CD4-positive, alpha-beta T cell treated with Interleukin-15 for 4 hours (primary cell): ENCODE measurements at places on chromosomes 3 and 15.

DNA sequence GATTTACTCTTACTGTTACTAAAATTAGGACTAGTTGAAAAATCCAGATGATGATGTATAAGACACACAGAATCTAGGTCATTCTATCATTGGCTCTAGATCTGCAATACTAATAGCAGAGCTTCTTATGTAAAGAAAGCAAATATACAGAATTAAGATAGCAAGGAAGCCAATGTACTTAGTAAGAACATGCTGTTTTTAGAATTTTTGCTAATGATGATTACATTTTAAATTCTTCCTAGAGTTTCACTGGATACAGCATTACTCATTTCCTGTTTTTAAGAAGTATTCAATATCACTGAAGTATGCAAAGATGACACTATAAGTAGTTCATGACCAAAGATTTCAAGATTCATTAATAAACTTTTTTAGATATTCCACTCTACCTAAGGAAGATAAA, 60.7 kb downstream of the CFAP20DC start:
- DNase-seq = no peak

DNA sequence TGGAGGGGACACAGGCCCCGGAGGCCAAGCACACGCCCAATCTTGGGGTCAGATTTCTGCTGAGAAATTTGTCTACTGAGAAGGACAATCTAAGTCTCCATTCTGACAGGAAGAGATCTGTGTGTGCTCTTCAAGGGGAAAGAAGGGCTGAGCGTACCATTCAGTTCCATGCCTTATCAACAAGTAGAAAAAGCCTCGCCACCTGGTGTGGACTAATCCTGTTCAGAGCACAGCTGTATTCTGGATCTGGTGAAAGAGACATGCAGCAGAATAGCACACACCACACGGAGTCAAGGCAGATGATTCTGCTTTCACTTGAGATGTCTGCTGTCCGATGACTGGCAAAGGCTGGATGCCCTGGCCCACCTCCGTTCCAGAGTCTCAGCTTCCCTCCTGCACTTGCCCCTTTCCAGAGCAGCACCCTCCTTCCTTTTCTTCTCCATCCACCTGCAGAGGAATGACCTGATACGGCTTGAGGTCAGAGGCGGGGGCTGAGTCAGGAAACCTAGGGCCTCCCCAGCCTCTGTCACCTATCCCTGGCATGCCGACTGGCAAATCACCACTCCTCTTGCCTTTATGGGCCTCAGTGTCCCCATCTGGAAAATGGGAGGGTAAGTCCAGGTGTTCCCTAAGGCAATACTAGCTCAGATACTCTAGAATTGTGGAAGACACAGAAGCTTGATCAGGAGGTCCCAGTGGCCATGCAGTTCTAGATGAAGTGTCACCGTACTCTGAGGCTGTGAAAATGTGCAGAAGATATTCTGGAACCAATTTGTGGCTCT, 36.9 kb upstream of the CTSH start:
- DNase-seq = no peak

GRCh38 chr15:101391431-101391830, 96.4 kb upstream of the SNRPA1 start:
- no peak for DNase-seq

- DNase-seq = no peak
These were observed 104.1 kb downstream of the DUT start for GRCh38 chr15:48435321-48435720.

- no peak for DNase-seq
These were observed 323.5 kb downstream of the ERC2 start for GRCh38 chr3:56144805-56145204.

- no peak for DNase-seq
These were observed 30.4 kb downstream of the FSTL1 start for GRCh38 chr3:120420360-120420759.

- DNase-seq = no peak
These were observed 88.8 kb upstream of the PLXND1 start for GRCh38 chr3:129695230-129695629.

DNA sequence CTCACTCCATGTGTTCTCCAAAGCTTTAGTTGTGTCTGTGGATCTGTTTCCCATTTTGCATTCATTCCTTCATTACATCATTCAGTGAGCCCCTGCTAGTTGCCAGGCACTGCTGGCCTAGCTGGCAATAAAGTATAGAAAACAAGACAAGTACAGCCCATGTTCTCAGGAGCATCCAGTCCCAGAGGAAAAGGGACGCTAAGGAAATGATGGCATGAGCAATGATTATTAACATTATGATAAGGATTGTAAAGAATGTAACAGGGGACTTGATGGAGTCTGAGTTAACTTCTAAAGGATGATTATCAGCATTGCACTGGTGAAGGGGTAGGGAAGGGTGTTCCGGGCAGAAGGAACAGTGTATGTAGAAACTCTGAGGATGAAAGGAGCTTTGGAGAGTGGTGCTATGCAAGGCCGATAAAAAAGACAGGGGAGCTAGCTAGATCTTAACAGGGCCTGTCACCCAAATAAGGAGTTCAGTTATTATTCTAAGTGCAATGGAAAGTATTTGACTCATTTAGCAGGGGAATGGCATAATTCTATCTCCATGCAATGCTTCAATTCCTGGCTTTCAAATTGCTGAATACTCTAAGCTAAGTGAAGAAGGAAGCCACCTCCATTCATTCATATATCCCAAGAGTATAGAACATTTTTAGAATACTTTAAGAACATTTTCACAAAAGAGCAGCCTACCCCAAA, 258.2 kb upstream of the STT3B start:
- DNase-seq = no peak

DNA sequence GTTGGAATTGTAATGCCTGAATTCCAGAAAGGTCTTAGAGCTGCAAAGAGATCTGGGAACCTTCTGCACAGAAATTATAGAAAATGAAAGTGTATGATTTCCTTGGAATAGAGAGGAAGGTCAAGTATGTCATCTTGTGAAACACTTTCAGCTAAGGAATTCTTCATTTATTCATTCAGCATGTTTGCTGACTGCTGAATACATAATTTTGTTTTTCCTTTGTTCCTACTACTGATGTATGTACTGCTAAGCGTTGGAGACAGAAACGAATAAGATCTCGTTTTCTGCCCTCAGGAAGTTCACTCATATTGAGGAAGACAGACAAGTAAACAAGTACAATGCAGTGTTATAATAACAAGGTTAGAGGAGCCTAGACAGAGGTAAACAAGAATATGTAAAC, 14.3 kb upstream of the IL20RB start:
- no peak for DNase-seq

- DNase-seq = no peak
These were observed 34.8 kb downstream of the FAM3D start for GRCh38 chr3:58631742-58632141.

- DNase-seq = no peak
These were observed 130.6 kb upstream of the ZBED2 start for GRCh38 chr3:111725706-111726105.

GRCh38 chr3:97070302-97070701, 255.9 kb downstream of the EPHA6 start:
- DNase-seq = no peak

GRCh38 chr15:85780225-85780985, 14.3 kb downstream of the KLHL25 start:
- no peak for DNase-seq

- no peak for DNase-seq
These were observed 38.0 kb downstream of the ANP32A start for GRCh38 chr15:68782589-68783161.

DNA sequence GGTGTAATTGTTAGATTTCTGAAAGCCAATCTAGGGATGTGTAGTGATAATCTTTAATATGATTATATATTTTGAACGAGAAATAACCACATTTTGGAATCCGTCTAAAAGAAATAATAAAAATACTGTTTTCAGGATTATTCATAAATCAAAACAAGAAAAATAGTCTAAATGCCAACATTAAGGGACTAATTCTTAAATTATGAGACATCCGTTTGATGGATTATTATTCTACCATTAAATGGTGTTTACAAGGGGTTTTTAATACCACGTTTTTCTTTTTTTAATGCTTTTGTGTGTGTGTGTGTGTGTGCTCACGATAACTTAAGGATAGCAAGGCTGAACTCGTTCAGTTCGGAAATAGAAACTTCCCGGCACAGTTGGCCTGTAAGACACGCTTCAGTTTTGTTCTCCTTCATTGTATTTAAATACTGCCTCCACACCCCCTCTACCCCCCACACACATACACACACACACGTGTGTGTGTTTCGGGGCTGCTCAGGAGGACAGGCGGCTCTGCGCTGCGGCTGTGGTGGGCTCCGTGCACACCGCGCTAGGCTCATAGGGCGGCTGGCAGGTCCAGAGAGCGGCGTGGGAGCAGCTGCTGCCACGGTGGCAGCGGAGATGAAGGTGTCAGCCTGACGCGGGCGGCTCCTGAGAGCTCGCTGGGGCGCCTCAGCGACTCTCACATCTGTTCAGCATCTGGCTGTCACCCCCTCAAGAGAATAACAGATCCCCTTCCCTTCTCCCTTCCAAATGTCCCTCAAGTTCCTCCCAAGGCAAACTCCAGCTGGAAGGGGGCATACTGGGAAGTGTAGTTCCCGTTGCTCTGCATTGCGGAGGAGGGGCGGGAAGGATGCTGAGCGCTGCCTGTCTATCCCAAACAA, 23.0 kb upstream of the ANP32A start:
- no peak for DNase-seq

DNA sequence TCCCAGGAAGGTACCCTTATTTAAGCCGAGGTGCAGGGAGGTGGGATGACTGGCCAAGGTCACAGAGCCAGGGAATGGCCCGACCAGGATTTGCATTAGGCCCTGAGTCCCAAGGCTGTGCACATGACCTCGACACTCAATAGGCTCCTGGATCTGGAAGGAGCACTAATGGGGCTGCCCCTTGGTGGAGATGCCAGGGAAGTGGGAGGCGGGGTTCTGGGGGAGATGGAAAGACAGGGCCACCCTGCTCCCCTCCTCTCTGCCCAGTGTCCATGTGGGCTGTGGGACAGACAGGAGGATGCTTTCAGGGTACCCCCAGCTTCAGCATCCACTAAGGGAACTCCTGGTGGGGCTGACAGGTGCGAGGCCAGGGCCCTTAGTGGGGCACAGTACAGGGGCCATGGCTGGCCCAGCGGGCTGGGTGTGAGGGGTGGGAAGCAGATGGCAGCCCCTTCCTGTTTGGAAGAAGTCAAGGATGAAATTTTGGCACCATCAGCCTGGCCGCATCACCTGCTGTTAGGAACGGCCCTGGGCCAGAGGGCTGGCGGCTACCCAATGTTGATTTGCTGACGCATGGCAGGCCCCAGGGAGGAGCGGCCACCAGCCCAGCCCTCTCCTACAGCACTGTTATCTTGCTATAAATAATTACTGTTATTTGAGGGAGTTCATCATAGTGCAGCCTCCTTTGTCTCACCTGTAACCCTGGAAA, 37.3 kb downstream of the ATP2B2 start:
- DNase-seq = no peak

- no peak for DNase-seq
These were observed 418.4 kb downstream of the PDCD6IP start for GRCh38 chr3:34216711-34217335.

DNA sequence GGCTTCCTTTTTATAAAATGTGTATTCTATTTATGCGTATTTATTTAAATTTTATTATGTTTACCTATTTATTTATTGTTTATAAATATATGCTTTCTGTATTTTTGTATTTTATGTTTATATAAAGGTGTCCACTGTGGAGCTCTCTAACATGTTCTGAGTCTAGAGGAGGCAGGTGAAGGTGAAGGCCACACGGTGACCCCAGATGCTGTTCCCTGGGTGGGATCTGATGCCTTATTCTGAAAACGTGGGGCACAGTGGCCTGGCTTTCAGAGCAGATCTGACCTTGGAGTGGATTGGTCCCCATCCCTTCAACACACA, 104.7 kb upstream of the SLC7A14 start:
- no peak for DNase-seq

- no peak for DNase-seq
These were observed 192.6 kb downstream of the MEX3B start for GRCh38 chr15:81853150-81853748.

DNA sequence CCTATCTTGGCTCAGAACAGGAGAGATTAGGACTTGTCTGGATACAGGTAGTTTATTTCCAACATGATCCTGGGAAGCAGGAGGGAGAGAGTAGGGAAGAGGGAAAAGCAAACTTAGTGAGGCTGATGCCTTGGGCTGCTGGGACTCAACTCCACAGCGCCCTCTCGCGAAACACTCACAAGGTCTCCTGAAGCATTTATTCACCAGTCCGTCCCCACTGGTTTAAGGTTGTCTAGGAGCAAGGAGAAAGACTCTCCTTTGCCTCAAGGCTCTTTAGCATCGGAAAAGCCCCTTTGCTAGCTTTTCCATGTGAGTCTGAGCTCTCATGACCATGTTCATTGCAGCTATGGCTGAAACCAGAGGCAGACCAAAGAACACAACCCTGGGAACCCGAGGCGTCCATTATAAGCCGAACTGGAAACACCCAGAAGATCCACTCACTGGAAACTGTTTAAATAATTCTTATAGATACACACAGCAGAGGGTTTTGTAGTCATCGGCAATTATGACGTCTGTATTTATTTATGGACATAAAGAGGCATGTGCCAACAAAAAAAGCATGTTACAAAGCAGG, 244.5 kb downstream of the CD47 start:
- peak; percentile 10 for DNase-seq

GRCh38 chr15:62390791-62391640, 225.9 kb upstream of the C2CD4B start:
- DNase-seq = no peak

DNA sequence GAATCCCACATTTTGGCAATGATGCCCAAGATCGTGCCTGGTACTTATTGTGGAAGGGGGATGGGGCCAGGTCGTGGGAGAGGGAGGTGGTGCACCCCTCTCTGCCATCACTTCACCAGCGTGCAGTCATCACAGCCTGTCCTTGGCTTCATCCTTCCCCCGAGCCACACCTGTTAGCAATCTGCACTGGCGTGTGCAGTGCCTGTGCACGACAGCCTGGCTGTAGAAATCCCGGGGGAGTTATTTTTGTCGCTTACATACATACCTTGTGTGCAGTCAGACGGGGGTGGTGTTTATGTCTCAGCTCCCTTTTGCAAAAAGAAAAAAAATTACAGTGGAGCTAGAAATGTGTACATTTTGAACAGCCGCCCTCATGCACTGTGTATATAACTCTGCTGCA, 216.0 kb downstream of the TLE3 start:
- no peak for DNase-seq

- peak; percentile 54 for DNase-seq
These were observed 203.8 kb downstream of the UACA start for GRCh38 chr15:70559265-70560239.

GRCh38 chr15:57477736-57478522, 101.6 kb downstream of the CGNL1 start:
- DNase-seq = no peak

- no peak for DNase-seq
These were observed 82.5 kb upstream of the PSMD6 start for GRCh38 chr3:64105816-64106215.

DNA sequence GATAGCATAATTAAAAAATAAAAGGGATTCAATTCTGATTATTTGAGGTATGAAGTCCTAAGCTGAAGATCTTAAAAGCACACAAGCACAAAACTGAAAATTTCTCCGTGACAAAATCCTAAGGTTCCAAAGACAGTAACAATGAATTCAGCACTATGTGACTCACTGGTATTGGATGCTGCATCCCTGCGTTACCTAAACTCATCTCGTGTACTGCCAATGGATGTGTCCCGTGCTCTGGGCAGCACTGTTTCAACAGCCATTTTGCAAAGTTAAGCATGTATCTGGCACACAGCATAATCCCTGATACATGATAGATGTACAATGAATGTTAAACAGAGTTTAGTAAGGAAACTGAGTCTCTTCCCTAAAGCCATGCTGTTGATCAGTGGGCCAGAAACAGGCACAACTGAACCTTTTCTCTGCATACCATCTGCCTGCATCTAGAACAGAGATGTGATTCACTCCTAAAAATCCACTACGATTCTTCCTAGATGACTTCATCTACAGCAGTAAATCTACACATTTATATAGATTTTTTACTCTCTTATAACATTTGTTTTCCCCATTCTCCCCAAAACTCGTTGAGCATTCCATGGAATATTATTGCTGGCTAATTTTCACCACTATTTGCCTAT, 14.3 kb downstream of the SUCLG2 start:
- no peak for DNase-seq
